ENCODE measurements at places on chromosomes 16 and 17.

GRCh38 chr17:41490000-41490990 is 585 bp upstream of the KRT36 start:
- DNase-seq, result no peak

GRCh38 chr16:47571049-47571448 is 109.9 kb downstream of the PHKB start:
- DNase-seq, result no peak

DNA sequence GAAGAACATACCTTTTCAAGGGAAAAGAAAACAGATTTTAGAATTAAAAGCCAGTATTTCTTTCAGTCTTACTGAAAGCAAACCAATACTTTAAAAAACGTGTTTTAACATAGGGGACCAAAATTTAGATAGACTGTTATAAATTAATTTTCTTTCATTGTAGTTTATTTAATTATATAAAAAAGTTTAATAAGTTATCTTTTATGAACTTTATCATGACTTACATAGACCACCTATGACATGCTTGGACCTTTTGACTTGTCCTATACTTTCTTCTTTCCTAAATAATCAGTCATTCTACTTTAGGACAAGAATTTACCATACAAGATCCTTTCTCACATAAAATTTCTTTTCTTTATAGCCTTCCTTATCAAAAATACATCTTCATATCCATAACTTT is 102.0 kb upstream of the HAS3 start:
- no peak for DNase-seq

DNA sequence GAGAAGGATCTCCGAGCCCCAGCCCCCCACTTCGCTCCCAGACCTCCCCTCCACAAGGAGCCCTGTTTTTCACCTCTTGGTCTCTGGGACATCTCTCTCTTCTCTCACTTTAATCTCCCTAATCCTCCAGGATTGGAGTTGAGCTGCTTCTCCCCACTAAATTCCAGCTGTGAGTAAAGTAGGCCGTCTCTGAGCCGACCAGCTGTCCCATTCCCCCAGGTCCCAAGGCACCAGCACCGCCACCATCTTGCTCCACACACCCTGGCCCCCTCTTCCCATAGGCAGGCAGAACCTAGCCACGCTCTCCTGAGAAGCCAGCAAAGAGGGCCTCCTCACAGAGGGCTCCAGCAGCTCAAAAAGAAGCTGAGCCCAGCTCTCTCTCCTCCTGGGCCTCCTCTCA is 878 bp downstream of the DLG4 start:
- DNase-seq, result no peak

DNA sequence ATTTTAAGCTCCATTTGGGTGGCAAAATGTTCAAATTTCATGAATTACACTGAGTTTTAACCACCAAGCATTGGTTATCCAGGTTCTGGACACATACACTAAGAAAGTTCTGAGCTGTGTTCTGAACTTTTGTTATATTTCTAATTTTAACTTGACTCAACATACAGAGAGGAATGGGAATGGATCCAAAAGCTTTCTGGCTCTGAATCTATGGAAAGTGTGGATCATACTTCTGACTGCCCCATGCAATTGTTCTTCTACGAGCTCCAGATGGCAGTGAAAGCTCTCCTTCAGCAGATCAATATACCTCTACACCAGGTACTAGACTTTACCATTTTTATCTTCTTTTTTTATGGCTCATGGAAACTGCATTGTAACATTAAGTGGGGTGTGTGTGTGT is 113.0 kb upstream of the NOG start:
- no peak for DNase-seq

Measured in H54 (cell line).